Nephron progenitor cell (in vitro differentiated cells): ENCODE measurements at places on chromosomes 12 and 14.

DNA sequence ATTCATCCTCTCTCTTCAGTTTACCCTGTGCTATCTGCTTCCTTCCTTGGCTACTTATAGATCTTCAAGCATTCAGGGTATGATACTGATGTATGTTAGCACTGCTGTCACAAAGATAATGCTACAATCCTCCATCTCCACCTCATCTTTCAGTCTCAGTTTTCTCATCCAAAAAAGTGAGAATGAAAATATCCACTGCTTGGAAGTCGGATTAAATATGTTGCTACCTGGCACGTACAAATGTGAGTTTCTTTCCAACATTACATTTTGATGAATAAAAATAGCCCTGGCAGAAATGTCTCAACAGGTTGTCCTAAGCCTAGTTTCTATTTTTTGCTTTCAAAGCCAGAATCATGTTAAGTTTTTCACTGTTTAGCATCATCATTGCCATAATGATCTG is 149.9 kb downstream of the PTPN11 start:
- DNase-seq, result no peak

GRCh38 chr14:100605230-100605629 is 18.0 kb upstream of the BEGAIN start:
- DNase-seq, result no peak

- no peak for DNase-seq
These were observed 80.7 kb downstream of the NPAS3 start for GRCh38 chr14:33019346-33019745.

- peak; percentile 16 for DNase-seq
These were observed 102.2 kb downstream of the ERC1 start for GRCh38 chr12:1093166-1093751.

- no peak for DNase-seq
These were observed 10.5 kb upstream of the TMED10 start for GRCh38 chr14:75186953-75187352.

DNA sequence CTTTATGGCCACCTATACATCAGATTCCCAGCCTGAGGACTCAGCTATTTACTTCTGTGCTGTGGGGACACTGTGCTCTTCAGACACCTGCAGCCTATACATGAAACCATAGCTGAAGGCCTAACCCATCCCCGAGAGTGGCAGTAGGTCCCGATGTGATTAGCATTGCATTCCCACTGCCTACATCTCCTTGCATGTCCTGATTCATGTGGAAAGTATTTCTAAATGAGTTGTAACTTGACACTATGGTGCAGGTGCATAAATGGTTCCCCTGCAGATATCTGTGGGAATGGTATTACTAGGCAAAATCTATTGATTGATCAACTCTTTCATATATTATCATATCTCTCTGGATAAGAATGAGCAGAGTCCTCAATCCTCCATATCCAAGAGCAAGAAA is 433.5 kb downstream of the DAD1 start:
- DNase-seq, result no peak

GRCh38 chr14:93089521-93090269 is 26.0 kb downstream of the ITPK1 start:
- DNase-seq, result no peak

DNA sequence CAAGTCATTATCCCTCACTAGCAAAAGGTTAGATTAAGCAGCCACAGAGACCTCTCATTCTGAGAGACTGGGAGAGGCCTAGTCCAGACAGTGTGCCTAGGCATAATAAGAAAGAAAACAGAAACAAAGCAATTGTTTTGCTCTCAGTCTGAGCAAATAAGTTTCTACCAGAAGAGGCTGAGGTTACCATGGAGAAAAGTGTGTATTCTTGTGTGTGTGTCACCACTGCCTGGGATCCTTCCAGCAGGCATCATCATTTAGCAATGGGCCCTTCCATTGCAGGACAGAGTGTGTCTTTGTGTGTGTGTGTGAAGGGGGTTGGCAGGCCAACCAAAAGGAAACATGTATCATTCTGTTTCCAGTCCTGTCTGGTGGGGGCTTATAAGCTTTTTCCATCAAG is 3.7 kb downstream of the EFS start:
- no peak for DNase-seq

DNA sequence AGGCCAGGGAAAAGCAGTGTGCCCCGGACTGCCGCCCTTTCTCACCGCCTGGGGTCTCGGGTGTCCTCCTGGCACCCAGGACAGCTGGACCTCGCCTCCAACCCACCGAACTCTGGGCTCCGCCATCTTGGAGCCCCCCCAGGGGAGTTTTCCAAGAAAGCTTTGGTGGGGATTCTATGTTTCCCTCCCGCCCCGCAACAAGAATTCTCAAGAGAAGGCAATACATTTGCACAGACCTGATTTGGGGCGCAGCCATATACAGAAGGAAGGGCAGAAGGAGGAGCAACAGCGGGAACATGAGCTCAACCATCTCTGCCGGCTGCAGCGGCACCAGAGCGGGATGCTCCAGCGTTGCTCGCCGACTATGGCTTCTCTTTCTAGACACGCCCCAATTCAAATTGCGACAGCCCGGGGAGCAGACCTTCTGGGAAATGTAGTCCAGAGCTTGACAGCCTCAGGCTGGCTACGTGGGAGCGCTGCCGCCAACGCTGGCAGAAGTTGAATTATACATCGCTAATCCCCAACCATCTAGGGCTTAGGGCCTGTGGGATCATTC is at the start of gene RDH11:
Gene RDH11 (minus strand): TSS at position 371 of the 556 bp plus-strand sequence. CDS start 61 bp downstream, at position 310.
- peak; percentile 82 for DNase-seq

DNA sequence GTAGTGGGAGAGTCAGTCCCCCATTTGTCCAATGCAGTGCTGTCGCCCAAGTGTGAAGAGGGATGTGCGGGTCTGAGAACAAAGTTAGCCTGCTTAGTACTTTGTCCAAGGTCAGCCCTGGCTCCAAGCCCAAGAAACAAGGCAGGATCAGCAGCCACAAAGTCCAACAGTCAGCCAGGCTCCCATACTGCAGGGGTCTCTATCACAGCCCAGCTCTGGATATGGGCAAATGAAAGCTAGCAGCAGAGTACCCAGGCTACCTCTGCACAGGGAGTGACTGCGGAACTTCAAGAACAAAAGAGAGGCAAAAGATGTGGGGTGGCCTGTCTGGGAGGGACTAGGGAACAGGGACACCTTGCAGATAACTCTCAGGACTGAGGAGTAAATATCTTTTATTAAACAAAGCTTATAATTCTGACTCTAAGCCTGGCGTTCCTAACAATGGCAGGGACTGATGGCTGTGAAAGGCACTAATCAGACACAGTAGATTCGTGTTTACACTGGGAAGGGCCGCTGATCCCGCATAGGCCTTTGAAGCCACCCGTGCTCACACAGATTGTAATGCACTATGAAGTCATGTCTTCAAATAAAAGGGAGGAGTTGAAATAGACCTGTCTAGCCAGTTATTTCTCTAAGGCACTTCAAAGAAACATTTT is 91.0 kb upstream of the EEA1 start:
- DNase-seq, result no peak

DNA sequence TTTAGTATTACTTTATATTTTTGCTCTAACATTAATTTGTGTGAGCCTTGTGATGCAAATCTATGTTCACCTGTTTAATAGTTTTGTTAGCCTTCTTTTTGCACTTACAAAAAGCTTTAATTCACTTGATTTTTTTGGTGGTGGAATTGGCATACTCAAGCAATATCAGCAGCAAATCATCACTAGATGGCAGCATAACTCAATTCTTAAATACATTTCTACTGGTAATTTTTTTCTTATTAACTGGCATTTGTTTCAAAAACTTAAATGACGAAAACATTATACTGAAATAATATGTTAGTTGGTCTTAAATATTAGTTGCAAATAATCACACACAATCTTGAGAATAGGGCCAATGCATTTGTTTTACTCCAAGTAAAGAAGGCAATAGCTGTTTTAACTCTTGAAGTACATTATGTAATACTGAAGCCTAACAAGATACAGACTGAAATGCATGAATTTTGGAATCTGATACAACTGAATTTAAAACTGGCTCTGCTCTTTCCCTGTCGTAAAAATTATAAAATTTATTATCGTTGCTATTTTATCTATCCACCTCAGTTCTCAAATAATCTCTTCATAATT is 151.5 kb downstream of the ATXN7L3B start:
- DNase-seq, result no peak

DNA sequence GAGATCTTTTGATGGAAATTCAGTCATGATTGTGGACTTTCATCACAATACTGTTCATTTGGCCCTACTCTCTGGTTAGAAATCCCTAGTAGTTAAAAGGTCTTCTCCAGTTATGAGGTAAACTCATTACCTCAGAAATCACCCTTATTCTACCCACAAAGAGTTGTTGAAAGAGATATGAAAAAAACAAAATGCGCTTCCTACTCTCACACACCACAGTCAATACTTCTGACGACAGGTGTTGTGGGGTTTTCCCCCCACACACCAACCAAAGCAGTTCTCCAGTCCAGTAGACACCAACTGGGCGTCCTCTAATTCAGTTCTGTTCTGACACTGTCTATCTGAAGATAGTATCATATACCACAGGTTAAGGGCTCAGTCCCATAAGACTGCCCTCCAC is 54.9 kb downstream of the TRMT5 start:
- DNase-seq, result no peak

- DNase-seq, result no peak
These were observed 70.9 kb downstream of the FERMT2 start for GRCh38 chr14:52879958-52880357.

GRCh38 chr14:77175843-77176242 is 5.8 kb upstream of the TMEM63C start:
- DNase-seq, result no peak

DNA sequence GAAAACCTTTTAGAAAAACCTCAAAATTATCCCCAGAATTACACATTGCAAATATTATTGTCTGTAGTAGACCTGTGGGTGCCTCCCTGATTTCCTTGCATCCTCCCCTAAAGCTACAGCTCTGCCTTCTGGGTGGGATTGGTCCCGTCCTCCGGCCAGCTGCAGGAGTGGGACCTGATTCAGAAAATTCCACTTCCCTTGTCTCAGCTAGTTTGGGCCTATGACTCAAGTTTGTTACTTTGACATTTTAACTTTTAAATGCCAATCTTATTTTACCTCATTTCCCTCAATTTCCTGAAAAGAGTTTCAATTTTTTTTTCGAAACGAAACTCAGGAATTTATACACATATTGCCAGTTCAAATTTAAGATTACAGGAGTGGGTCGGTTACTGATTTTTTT is 13.2 kb upstream of the SLC41A2 start:
- DNase-seq, result no peak

DNA sequence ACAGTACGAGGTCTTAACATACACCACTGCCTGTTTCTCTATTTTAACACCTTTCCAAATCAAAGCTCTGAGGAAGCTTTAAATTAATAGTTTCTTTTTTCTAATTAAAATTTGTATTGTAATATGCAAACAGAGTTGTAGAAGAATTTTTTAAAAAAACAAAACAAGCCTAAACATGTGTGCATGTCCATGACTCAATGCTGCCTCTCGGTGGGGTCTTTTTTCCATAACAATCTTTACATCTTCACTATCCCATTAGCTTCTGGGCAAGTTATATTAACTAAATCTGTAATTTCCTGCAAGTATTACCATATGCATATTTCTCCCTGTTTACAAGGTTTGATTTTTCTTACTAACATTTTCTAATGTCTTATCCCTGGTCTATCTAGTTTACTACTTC is 143.9 kb upstream of the NAV3 start:
- no peak for DNase-seq

DNA sequence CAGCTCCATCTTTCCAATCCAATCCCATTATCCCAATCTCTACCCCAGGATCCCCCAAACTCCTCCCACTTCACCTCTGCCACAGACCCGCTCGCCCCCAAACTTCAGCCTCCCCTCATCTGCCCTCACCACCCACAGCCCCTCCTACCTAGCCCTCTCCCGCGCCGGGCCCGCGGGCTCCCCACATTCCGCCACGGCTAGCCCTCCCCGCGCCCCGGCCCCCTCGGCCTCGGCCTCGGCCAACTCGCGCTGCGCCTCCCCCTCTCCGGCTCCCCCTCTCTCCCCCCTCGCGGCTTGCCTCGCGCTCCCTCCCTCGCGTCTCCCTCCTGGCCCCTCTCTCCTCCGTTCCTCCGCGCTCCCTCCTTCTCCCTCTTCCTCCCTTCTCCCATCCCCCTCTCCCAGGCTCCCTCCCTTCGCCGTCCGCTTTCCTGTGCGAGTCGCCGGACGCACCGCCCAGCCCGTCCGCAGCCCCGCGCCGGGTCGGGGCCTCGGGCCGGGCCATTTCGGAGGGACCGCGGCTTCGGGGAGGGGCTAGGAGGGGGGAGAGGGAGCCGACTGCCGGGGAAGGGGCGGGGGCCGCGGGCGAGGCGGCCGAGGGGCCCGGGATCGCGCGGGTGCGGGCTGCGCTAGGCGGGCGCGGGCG is at the start of gene ATN1:
Gene ATN1 (plus strand): TSS at position 581 of the 643 bp plus-strand sequence. CDS start 6,043 bp downstream, outside the sequence.
- peak; percentile 81 for DNase-seq

DNA sequence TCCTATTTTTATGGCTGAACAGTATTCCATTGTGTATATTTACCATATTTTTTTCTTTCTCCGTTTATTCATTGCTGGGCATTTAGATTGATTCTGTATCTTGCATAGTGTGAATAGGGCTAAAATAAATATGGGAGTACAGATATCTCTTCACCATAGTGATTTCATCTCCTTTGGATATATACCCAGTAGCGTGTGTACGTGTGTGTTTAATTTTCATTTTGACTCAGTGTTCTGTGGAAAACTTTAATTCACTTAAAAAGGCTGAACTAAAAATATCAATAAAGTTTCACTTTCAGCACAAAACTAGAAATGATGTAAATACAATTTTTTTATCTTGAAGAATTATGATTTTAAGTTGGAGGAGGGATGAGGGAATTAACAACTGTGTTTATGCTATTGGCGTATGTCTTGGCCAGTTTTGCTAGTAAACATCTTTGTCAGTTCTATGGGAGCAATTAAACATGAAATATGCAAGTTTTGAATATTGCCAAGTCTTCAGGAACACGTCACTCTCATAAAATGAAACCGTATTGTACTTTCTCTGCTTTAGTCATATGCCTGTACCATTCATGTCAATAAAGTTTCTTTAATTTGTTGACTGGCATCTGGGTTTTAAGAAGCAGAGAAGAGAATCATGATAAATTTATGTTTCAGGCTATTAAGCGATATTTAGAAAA is 99.8 kb downstream of the PTGER2 start:
- no peak for DNase-seq

DNA sequence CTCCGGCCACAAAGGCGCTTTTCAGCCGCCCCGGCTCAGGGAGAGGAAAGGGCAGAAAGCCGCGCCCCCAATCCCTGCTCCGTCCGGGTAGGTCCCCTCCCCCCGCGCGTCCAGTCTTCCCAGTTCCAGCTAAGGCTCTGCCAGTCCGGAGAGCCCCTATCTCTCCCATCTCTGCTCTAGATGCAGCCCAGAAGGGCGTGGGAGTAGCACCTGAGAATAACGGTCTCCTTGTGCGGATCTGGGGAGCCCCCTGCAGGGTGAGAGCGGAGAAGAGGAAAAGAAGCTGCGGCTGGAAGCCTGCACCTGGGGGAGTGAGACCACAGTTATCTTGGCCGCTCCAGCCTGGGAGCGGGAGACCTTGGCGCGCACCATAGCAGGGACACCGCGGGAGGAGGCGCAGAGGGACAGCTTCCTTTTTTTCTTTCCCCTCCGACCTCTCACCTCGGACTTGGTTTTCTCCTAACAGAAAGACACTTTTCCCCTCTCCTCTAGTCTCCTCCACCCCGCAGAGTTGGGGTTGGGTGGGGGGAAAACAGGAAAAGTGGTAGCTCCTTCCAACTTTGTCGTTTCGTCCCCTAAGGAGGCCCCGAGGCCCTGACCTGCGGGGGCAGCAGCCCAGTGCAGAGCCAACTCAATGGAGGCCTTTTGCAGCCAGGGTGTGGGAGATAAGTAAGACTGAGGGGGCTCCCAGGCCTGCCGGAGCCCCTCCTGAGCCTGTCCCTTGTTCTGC is 2.4 kb downstream of the DHH start:
- DNase-seq, result peak; percentile 65

GRCh38 chr12:21992823-21993222 is 51.6 kb upstream of the ABCC9 start:
- no peak for DNase-seq
